ENCODE measurements at places on chromosomes 3 and 15.

GRCh38 chr15:63244399-63244798 lies 33.0 kb upstream of the APH1B start:
- no peaks in the 10 kb centered on the region for H3K27me3 ChIP-seq
- no peak overlapping the region for H3K4me3 ChIP-seq
- DNase-seq, result no peak
- peaks cover 8% of the 10 kb centered on the region for H3K36me3 ChIP-seq
- H3K4me1 ChIP-seq, result peaks cover 40% of the 10 kb centered on the region

DNA sequence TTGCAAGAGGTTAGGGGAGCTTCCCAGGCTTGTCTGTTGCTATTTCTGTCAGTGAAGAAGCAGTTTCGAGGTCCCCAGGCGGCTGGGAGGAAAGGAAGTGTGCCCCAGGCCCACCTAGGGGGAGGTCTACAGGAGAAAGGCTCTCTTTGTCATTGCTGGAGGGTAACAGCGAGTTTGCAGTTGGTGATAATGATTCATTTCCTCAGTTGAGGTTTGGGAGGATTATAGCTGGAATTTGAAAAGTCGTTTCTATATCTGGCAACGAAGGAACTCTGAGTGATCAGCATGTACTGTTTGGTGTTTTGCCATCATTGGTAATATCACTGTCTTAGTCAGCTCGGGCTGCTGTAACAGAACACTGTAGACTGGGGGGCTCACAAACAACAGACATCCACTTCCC lies 65.5 kb upstream of the UBE3A start:
- H3K36me3 ChIP-seq, result no peaks in the 10 kb centered on the region
- H3K4me3 ChIP-seq, result no peak overlapping the region
- peaks cover 36% of the 10 kb centered on the region for H3K27me3 ChIP-seq
- peaks cover 3% of the 10 kb centered on the region for H3K4me1 ChIP-seq

DNA sequence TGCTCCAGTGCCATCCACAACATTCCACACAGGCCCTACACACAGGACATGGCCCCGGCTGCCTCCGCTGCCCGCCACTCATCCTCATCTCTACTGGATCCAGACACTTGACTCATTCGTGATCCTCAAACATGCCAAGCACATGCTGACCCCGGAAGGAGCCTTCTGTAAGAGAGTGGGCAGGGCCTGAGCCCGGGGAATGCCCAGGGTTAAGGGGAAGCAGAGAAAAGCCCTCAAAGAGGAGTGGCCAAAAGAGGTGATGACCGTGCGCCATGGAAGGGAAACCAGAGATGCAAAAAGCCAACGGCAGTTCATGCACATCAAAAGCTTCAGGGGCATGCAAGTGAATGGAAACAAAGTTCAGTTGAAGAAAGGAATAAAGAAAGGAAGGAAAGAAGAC lies 46.1 kb downstream of the RFTN1 start:
- H3K27ac ChIP-seq, result peak overlapping the region; percentile 94
- H3K4me1 ChIP-seq, result peaks cover 45% of the 10 kb centered on the region
- no peaks in the 10 kb centered on the region for H3K27me3 ChIP-seq

- H3K4me3 ChIP-seq, result no peak overlapping the region
- H3K27ac ChIP-seq, result no peak overlapping the region
- peaks cover 51% of the 10 kb centered on the region for H3K27me3 ChIP-seq
- H3K36me3 ChIP-seq, result no peaks in the 10 kb centered on the region
- no peaks in the 10 kb centered on the region for H3K4me1 ChIP-seq
Measured at GRCh38 chr15:62849316-62850106, 193.0 kb upstream of the TPM1 start.

- peaks cover 5% of the 10 kb centered on the region for H3K4me1 ChIP-seq
- no peak overlapping the region for H3K27ac ChIP-seq
- DNase-seq, result peak; percentile 26
Measured at GRCh38 chr3:32143849-32144757, 37.7 kb downstream of the GPD1L start.

DNA sequence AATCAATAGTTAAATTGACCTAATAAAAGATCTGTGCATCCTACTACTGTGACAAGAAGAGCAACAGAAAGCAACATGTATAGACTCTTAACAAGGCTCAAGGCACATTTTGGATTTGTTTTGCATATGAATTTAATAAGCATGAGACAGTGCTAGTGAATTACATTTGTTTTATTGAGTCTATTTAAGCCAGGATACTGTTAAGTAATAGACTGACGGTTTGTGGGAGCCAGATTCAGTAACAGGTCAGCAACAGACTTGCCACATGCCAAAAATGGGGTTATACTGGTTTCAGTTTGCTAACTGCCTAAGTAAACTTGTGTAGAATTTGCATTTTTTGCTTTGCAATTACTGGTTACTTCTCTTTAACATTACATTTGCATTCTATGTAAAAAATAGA lies 54.0 kb downstream of the MBNL1 start:
- H3K27ac ChIP-seq, result peak overlapping the region; percentile 94
- H3K4me3 ChIP-seq, result peak overlapping the region; percentile 75
- H3K27me3 ChIP-seq, result no peaks in the 10 kb centered on the region
- DNase-seq, result no peak
- peaks cover 10% of the 10 kb centered on the region for H3K36me3 ChIP-seq

DNA sequence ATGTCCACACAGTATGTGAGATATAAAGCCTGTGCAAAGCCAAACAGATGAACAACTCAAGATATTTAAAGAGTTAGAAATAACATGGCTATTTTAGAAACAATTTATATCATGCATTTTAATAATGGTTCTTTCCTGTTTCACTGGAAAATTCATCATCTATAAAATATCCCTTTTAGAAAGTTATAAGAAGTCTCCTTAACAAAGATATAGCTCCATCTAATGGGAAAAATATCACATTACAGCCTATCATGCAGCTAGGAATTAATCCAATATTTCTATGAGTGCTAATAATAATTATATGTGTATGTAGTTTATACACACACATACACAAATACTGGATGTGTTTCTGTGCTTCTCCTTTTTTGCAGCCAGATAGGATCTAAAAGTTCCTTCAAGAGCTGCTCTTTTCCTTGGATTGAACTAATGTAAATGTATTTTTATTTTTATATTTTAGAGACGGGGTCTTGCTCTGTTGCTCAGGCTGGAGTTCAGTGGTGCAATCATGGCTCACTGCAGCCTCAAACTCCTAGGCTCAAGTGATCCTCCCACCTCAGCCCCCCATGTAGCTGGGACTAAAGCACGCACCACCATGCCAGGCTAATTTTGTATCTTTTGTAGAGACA lies 21.6 kb downstream of the RPL22L1 start:
- H3K4me1 ChIP-seq, result no peaks in the 10 kb centered on the region
- H3K36me3 ChIP-seq, result no peaks in the 10 kb centered on the region
- H3K4me3 ChIP-seq, result no peak overlapping the region

DNA sequence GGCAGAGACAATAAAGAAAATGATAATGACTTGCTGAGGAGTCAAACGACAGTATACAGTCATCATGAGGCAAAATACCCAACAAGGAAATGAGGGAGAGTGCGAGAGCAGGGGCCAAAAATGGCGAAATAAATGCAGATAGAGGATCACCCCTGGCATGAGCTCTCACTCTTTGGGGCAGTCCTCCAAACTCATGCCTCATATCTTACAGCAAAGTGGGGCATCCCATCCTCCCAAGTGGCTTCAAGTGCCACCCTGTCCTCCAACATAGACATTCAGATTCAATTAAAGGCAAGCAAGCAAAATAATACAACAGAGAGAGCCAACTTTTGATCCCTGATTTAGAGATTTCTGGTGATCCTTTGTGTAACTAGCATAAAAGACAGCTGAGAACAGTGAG lies 278.4 kb downstream of the GBE1 start:
- H3K27ac ChIP-seq, result no peak overlapping the region
- no peaks in the 10 kb centered on the region for H3K4me1 ChIP-seq
- H3K27me3 ChIP-seq, result no peaks in the 10 kb centered on the region
- no peaks in the 10 kb centered on the region for H3K36me3 ChIP-seq
- H3K4me3 ChIP-seq, result no peak overlapping the region

DNA sequence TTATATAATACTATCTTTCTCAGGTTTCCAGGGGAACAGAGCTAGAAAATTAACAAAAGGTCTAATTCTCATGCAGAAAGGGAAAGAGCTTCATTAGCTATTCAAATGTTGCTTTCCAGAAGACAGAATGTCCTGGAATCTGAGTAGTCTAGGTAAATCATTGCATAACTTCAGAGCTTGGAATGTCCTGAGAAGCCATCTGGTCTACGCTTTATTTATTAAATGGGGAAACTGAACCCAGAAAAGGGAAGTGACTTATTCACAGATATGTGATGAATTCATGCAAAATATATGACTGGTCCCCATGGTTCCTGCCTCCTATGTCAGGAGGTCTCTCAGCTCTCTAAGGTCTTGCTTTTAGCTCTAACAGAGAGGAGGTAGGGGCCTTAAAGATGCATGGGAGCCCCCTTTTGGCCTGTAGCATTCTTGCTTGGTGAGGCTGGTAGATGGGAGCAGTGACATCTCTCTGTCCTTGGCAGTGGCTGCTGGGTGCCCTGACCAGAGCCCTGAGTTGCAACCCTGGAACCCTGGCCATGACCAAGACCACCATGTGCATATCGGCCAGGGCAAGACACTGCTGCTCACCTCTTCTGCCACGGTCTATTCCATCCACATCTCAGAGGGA lies 99.2 kb downstream of the CEMIP start:
- H3K27me3 ChIP-seq, result peaks cover 48% of the 10 kb centered on the region
- no peak overlapping the region for H3K27ac ChIP-seq
- peaks cover 6% of the 10 kb centered on the region for H3K36me3 ChIP-seq
- H3K4me1 ChIP-seq, result peaks cover 7% of the 10 kb centered on the region
- no peak for DNase-seq

- H3K4me3 ChIP-seq, result no peak overlapping the region
- no peaks in the 10 kb centered on the region for H3K27me3 ChIP-seq
- no peak for DNase-seq
- H3K4me1 ChIP-seq, result no peaks in the 10 kb centered on the region
- no peaks in the 10 kb centered on the region for H3K36me3 ChIP-seq
Measured at GRCh38 chr3:135081856-135082434, 286.9 kb downstream of the EPHB1 start.

- H3K36me3 ChIP-seq, result no peaks in the 10 kb centered on the region
- peaks cover 5% of the 10 kb centered on the region for H3K27me3 ChIP-seq
Measured at GRCh38 chr3:107429320-107430181, 52.3 kb downstream of the CCDC54 start.

DNA sequence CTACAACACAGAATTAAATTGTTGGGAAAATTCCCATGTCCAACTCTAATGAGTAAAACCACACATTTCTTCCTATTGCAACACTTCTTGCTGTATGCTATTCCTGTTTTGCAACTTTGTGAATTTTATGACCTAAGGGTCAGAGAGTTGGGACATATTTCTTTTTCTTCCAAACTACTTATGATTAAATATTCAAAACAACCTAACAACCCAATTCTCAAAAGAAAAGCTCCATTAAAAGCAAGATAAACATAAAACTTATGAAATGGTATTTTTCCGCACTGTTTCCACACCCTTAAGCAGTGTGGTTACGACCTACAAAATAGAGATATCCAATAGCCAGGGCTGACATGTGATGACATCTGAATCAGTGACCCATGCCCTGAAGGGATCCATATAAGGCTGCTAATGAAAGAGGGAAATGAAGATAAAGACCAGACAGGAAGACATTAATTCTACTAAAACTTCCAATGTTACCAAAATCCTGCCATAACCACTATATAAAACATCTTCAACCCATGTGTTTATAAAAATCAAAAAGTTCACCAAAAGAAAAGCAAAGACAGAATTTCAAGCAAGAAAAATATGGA lies 45.6 kb downstream of the DMXL2 start:
- H3K4me1 ChIP-seq, result no peaks in the 10 kb centered on the region
- H3K27me3 ChIP-seq, result no peaks in the 10 kb centered on the region
- DNase-seq, result no peak
- H3K27ac ChIP-seq, result no peak overlapping the region
- no peak overlapping the region for H3K4me3 ChIP-seq

DNA sequence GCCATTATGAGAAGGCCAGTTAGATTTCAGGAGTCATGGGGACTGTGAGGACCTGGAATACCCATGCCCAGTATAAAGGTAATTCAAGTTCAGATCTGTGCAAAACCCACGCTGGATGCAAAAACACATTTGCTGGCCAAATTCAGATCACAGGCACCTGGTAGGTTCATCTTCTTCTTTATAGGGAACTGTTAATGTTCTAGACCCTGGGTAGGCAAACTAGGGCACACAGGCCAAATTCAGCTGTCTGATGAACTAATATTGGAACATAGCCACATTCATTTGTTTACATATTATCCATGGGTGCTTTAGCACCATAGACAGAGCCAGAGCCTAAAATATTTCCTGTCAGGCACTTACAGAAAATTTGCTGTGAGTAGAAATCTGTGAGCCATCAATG lies 241.4 kb downstream of the PTPRG start:
- no peaks in the 10 kb centered on the region for H3K36me3 ChIP-seq
- no peak overlapping the region for H3K27ac ChIP-seq
- no peak for DNase-seq
- H3K4me1 ChIP-seq, result no peaks in the 10 kb centered on the region
- no peak overlapping the region for H3K4me3 ChIP-seq

DNA sequence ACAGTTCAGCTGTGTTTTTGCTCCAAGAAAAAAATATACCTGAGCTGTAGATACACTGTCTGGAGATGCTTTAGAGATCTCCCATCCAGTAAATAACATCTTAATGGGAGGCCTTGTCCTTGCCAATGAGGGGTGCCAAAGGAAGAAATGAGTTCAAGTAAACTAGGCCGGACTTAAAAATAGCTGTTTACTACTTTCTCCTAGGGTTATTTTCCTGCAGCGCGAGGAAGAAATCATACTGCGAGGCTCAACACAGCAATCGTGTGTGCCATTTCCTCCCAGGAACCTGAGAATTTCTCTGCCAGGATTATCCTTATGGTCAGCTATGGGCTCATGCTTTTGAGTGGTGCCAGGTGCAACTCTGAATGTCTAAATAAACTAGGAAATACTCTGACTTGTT lies 71.9 kb downstream of the CMTM8 start:
- H3K27ac ChIP-seq, result no peak overlapping the region
- H3K27me3 ChIP-seq, result no peaks in the 10 kb centered on the region
- peaks cover 30% of the 10 kb centered on the region for H3K4me1 ChIP-seq
- H3K4me3 ChIP-seq, result no peak overlapping the region

GRCh38 chr15:67170143-67170925 lies 84.1 kb downstream of the AAGAB start:
- no peak for DNase-seq
- peaks cover 18% of the 10 kb centered on the region for H3K36me3 ChIP-seq
- no peaks in the 10 kb centered on the region for H3K27me3 ChIP-seq
- peak overlapping the region; percentile 43 for H3K4me3 ChIP-seq
- peaks cover 49% of the 10 kb centered on the region for H3K4me1 ChIP-seq

- H3K27ac ChIP-seq, result no peak overlapping the region
- H3K27me3 ChIP-seq, result no peaks in the 10 kb centered on the region
- peaks cover 4% of the 10 kb centered on the region for H3K36me3 ChIP-seq
Measured at GRCh38 chr3:161042023-161042501, 63.1 kb downstream of the B3GALNT1 start.

DNA sequence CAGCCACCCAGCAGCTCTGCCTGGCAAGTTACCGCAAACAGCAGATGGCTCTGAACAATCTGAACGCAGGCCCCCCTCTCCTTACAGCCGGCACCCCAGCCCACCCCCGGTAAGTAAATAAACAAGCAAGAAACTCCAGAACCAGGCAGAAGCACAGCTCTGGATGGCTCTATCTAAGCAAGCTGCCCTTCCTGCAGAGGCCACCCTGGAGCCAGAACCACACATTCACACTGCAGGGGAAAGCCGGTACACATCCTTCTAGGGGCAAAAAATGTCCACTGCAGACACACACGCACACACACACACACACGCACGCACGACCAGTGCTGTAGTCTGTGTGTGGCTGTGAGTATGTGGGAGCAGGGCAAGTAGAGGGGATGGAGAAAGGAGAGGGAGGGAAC lies 63.9 kb downstream of the ADCY5 start:
- no peak for DNase-seq
- peaks cover 2% of the 10 kb centered on the region for H3K36me3 ChIP-seq
- H3K27me3 ChIP-seq, result peaks cover 65% of the 10 kb centered on the region
- no peak overlapping the region for H3K4me3 ChIP-seq
- H3K4me1 ChIP-seq, result peaks cover 10% of the 10 kb centered on the region

- no peaks in the 10 kb centered on the region for H3K27me3 ChIP-seq
- peaks cover 39% of the 10 kb centered on the region for H3K4me1 ChIP-seq
- no peak for DNase-seq
- peak overlapping the region; percentile 67 for H3K27ac ChIP-seq
- no peaks in the 10 kb centered on the region for H3K36me3 ChIP-seq
Measured at GRCh38 chr15:38647683-38648082, 83.1 kb upstream of the RASGRP1 start.
